Stimulated activated CD4-positive, alpha-beta T cell treated with anti-CD3 and anti-CD28 coated beads, Interleukin-2, amount 100 ng/mL, for 48 hours (primary cell): ENCODE measurements at places on chromosomes 5 and 9.

- no peak for DNase-seq
Measured at GRCh38 chr5:57635146-57635777, 152.7 kb upstream of the ACTBL2 start.

DNA sequence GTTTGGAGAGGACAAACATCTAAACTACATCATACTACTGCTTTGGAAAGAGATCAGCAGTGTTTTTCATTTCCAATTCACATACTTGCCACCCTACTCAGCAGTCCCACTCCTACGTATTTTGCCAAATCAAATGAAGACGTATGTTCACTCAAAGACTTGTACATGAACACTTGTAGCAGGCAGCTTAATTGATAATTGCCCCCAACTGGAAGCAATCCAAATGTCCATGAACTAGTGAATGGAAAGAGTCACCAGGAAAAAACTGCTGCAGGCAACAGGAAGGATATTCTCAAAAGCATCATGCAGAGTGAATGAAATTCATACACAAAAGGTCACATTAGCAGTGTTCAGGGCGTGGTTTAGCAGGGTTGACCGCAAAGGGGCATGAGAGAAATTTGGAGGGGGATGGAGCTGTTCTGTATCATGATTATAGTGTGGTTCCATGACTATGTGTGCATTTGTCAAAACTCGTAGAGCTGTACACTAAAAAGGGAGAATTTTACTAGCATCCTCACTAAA is 38.8 kb downstream of the PAEP start:
- DNase-seq, result no peak

DNA sequence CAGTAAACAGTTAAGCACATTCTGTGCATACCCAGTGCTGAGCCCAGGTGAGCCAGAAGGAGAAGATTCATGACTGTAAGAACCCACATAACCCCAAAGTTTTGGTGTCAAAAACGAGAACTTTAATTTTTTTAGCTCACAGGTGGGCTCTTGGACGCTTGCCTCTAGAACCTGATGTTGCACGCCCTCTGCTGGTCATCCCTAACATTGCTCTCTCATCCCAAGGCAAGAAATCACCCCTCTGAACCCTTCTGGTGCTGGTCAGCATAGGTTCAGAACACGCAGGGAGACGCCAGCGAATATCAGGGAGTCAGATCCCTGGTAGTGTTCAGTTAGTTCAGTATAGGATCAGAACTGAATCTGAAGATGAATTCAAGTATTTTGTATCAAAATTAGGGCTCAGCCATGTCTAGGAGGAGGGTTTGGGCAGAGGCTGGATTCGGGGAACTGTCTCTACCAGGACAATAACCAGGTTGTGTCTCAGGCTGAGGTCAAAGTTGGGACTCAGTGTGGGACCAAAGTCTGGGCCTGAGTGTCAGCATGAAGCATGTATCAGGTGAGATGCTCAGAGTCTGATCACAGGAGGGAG is 4.1 kb upstream of the DNAJB5 start:
- DNase-seq, result peak; percentile 65

GRCh38 chr5:168104811-168105481 is 186.5 kb upstream of the WWC1 start:
- no peak for DNase-seq

DNA sequence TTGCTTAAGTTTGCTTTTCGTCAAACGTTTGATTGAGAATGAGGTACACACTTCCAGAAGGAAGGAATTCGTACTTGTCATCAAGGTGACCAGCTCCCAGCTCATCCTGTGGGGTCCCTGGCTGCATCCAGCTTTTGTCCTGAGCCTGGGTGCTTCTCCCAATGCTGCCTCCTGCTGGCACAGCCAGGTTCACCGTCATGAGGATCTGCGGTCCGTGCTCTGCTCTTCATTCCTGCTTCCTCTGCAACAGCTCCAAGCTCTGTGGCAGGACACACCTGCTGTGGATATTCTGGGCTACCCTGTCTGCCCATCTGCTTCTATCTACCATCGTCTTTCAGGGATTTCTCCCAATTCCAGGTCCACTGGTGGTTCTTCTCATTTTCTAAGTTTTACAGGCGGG is 13.3 kb upstream of the UBE2QL1 start:
- DNase-seq, result no peak

DNA sequence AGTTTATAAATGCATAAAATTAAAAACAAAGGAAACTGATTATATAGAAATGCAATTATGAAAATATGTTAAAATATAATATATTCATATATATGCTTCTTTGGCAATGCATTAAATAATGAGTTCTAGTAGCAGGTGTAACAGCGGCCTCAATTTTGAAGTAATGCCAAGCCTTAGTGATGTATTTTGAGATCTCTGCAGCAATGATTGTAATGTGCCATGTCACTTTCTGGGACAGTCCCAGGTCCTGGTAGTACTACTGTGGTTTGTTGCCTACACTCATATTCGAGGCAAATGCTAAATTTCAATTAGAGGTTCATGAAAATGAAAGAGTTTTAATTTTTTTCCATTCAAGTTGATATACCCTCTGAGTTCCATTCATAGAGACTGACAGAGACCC is 75.8 kb upstream of the ORM1 start:
- DNase-seq, result no peak

DNA sequence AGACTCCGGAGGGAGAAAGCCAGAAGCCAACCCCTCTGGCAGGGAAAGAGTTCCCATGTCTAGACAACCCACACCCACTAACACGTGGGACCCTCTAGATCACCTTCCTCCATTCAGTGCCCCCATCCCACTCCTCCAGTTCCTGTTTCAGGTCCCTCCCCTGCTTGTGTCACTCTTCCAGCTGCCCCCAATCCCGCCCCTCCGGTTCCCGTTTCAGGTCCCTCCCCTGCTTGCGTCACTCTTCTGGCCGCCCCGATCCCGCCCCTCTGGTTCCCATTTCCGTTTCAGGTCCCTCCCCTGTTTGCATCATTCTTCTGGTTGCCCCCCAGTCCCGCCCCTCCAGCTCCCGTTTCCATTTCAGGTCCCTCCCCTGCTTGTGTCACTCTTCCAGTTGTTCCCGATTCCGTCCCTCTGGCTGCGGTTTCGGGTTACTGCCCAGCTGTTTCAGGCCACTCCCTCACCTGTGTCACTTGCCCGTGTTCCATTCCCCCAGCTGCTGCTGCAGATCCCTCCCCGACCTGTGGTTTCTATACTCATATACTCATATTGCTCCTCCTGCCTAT is 64.8 kb upstream of the RANBP6 start:
- DNase-seq, result peak; percentile 49

DNA sequence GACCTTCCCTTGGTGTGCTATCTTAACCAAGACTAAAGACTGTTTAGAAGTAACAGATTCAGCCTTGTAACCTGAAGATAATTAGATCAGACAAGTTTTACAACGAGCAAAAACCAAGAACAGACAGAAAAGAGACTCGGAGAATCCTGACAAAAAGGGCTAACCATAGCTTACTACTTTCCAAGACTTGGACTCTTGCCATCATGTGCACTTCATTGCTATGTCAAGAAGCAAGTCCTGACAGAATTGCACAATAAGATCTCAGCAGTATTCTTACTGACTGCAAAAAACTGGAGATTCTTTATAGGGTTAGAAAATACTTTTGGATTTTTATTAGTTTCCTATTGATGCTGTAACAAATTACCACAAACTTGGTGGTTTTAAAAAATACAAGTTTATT is 1539.0 kb upstream of the NUDT12 start:
- DNase-seq, result no peak

GRCh38 chr5:172534229-172535107 is 80.1 kb upstream of the SH3PXD2B start:
- no peak for DNase-seq

DNA sequence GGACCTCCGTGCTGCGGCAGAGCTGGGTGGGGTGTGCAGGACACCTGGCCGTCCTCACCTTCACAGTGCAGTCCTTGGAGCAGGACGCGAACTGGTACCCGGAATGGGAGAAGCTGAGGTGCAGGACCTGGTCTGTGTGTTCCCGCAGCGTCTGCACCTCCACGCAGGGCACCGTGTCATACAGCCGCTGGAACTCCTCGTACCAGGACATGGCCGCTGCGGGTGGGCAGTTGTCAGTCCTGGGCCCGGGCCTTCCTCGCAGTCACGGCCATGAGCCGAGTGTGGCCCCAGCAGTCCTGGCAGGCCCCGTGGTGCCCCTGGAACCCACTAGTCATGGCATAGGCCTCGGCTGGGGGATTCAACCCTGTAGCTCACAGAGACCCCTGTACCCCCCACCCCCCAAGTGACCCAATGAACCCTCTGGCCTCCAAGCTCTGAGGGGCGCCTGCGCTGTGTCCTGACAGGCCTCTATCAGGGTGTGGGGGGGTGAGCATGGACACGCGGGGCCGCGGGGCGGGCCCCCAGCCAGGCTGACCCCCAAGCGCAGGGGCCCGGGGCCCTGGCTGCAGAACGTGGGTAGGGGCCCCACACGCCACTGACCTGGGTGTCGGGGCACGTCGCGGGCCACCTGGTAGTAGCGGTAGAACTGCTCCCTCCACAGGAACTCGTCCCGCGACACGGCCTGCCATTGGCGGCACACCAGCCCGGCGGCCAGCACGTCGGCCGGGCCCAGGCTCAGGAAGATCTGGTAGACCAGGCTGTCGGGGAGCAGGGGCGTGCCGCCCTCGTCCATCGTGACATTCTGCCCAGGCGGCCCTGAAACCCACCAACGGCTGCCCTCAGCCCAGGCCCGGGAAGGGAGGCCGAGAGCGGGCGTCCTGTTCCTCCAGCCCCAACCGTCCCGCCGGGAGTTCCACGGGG is 987 bp downstream of the FBXW5 start:
- DNase-seq, result peak; percentile 43

- DNase-seq, result no peak
Measured at GRCh38 chr9:106860721-106861639, 2.0 kb upstream of the ZNF462 start.

DNA sequence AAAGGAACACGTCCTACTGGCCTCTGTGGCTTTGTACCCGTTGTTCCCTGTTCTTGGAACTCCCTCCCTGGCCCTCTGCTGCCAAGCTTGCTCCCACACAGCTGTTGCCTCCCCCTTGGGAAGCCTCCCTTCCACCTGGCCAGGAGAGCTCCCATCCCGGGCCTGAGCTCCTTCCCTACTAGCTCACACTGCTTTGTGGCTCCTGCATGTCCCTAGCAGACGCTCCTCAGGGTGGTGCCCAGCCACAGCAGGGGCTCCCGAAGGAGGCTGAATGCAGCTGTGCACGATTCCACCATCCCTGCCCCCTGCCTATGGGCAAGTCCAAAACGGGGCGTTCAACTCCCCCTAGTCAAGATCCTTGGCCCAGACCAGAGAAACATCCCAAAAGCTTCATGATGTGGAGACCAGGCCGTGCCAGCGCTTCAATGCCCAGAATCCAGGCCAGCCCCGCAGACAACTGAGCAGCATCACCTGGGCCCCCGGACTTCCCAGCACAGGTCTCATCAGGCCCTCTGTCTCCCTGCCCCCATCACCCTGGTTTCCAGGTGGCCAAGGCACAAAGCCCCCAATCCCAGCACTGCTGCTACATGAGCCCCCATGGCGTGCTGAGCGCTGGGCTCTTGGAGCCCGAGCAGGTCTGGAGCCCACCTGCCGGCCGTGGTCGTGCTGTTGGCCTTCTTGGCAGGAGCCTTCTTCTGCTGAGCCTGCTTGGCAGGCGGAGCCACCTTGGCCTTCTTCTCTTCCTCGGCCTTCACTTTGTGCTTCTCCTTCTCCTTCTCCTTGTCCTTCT is 14.3 kb downstream of the BRD3OS start:
- no peak for DNase-seq

- DNase-seq, result no peak
Measured at GRCh38 chr5:110873773-110874437, 135.1 kb downstream of the SLC25A46 start.

DNA sequence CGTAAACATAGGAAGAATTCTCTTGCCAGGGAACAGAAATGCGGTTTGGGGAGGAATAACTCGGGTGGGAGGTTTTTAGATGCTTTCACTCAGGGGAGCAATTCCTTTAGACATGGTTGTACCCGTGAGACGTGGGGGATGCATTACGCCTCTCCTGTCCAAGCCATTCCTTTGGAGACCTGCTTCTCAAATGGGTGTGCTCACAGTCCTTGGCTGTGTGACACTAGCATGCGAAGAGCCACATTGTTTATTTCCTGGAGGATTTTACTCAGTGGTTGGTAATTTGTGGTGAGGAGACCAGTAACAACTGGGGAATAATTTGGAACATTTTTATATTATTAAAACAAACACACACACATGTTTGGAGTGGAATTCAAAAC is 18.5 kb downstream of the COL15A1 start:
- DNase-seq, result no peak

DNA sequence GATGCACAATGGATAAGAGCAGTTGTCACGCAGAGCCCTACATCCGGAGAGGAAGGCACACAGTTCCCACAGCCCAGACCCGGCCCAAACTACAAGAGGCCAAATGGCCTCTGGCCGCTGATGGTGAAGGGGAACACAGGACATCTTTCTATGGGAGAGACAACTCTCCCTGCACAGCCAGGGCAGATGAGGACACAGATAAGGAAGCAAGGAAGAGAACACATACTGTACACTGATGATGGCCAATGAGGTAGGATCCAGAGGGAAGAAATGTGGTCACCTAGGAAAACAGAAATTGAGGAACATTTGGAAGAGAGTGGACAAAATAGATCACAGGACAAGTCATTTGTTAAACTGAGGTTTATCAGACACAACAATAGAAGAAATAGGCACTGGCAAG is 28.4 kb upstream of the SMIM32 start:
- no peak for DNase-seq

GRCh38 chr9:92535940-92536850 is at the start of gene ECM2:
ECM2 (minus strand) TSS chr9:92535990; CDS start chr9:92522866, 13,124 bp downstream.
- DNase-seq, result no peak

GRCh38 chr5:44085083-44085482 is 304.1 kb downstream of the FGF10 start:
- DNase-seq, result no peak

DNA sequence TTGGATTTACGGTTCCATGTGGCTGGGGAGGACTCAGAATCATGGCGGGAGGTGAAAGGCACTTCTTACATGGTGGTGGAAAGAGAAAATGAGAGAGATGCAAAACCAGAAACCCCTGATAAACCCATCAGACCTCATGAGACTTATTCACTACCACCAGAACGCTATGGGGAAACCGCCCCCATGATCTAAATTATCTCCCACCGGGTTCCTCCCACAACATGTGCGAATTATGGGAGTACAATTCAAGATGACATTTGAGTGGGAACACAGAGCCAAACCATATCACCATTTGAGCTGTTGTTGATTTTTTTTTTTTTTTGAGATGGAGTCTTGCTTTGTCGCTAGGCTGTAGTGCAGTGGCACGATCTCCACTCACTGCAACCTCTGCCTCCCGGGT is 16.5 kb downstream of the DAB2IP start:
- DNase-seq, result no peak

GRCh38 chr9:21244836-21245235 is 5.0 kb upstream of the IFNA14 start:
- DNase-seq, result no peak
